NCI-H1105 (cell line): ENCODE measurements at places on chromosomes 7 and 10.

- no peak for DNase-seq
Observed at GRCh38 chr7:66140924-66141323, 26.3 kb downstream of the CRCP start.

DNA sequence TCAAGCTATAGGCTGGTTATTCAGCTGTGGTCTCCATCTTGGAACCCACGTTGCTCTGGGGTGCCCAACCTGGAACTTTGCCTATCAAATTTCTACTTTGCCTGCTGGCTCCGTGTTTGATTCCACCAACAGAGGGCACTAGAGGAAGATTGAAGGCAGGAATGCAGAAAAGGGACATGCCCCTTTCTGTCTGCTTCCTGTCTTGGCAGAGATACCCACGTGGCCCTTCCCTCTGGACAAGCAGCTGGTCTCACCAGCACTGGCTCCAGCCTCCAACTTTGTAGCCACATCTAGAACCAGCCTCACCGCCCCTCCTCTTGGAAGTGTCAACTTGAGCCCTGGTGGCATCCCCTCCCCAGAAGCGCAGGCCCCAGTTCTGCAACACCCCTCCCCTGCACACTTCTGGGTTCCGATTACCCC is 52.1 kb upstream of the ZNF438 start:
- no peak for DNase-seq

GRCh38 chr7:79872176-79872575 is 262.5 kb upstream of the GNAI1 start:
- no peak for DNase-seq

DNA sequence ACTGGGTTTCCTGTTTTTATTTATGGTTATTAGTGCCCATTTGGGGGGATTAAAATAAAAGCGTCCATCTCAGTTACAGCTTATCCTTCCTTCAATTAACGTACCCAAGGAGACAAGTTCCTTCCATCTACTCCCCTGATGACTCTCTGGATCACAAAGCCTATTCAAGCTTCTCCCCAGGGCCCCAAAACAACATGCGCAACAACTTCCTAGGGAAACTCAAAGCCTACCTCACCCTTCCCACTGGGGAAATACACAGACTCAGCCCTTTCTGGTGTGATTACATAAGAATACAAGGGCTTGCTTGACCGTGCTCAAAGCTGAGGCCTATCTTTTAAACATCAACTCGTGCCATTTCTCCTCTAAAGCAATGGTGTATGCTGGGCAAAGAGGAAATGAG is 112.4 kb downstream of the CDK6 start:
- no peak for DNase-seq

DNA sequence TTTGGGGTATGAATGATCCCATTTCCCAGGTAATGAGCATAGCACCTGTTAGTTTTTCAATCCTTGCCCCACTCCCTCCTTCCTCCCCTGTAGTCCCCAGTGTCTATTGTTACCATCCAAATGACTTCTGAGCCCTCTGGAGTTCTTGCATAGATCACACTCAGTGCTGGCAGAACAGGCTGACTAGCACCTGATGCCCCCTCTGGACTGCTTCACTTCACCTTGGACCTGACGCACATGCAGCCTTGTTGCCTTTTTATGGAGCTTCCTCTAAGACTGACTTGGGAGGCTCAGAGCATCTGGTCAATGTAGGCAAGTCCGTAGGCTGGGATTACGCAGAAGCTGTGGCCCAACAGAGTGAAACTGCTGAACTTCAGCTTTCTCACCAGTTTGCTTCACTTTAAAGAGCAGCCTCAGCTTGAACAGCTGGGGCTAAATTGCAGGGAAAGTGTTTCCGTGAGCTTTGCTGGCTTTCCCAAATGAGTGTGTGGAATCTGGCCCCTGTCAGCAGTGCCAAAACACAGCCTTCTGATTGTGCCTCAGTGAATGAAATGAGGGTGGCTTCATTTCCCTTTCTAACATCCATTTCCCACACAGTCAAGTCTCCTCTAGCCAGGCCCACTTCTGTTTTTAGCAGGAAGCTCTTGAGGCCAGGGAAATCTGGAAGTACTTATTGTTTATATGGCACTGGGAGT is 48.5 kb downstream of the NXPH1 start:
- no peak for DNase-seq

DNA sequence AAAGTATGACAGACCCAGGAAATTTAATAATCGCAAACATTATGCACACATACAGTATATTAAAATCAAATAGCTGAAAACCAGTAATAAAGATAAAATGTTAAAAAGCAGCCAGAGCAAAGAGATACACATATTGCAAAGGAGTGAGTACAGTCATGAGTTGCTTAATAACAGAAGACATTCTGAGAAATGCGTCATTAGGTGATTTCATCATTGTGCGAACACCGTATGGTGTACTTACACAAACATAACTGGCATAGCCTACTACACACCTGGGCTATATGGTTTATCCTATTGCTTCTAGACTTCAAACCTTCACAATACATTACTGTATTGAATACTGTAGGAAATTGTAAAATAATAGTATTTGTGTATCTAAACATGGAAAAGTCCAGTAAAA is 367.6 kb downstream of the NXPH1 start:
- DNase-seq = no peak

DNA sequence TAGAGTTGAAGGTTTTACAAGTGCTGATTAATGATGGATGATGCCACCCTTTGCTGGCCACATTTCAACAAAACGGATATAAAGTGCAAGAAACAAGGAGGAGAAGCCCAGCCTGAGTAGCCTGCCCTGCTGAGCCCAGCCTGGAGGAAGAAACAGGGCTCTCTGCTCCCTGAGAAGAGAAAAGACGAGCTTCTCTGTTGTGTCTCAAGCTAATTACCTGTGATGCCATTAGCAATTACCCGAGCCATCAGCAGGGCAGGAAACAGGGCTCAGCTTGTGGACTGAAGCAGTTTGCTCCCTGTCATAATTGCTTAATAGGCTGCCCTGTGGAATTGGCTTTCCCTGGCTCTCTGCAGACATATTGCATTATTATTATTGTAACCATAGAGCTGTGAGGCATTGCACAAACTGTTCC is 709.3 kb upstream of the AUTS2 start:
- DNase-seq = peak; percentile 74
